ENCODE measurements at places on chromosomes 4 and X.
A peak's percentile ranks its signal among the peaks of the same experiment; 100 is the strongest.

- DNase-seq, result no peak
These were observed 52.4 kb upstream of the IL21 start for GRCh38 chr4:122673252-122673651.

GRCh38 chr4:48432017-48432416, 51.1 kb upstream of the SLC10A4 start:
- DNase-seq, result no peak

- no peak for DNase-seq
These were observed 2.1 kb upstream of the CPZ start for GRCh38 chr4:8590546-8590880.

- DNase-seq, result no peak
These were observed 83.5 kb upstream of the SPIN4 start for GRCh38 chrX:63434665-63435064.

- DNase-seq, result peak; percentile 21
These were observed 5.2 kb downstream of the LDB2 start for GRCh38 chr4:16893141-16893651.

- no peak for DNase-seq
These were observed 85.9 kb downstream of the MAGED4 start for GRCh38 chrX:52270453-52271116.

GRCh38 chrX:72694170-72694569, 19.9 kb downstream of the PHKA1 start:
- DNase-seq, result no peak

GRCh38 chr4:106522839-106523238, 154.3 kb upstream of the GIMD1 start:
- DNase-seq, result no peak

DNA sequence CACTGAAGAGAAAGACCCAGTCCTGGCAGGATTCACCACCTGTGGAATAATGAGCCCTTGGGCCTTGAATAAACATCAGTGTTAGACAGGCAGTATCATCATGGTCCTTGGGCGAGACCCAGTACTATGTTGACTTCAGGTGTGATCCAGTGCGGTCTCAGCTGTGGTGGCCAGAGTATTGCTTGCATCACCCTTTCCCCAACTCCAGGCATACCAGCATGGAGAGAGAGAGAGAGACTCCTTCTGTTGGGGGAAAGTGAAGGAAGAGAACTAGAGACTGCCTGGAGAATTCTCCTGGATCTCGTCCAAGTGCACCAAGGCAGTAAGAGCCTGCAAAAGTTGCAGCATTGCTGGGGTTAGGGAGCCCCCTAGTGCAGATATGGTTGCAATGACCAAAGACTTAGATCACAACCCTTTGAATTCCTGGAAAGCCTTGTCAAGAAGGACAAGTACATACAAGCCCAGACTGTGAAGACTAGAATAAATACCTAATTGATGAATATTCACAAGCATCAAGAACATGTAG, 61.1 kb upstream of the VAMP7 start:
- peak; percentile 68 for DNase-seq

- DNase-seq, result peak; percentile 56
These were observed 1.7 kb downstream of the ARAF start for GRCh38 chrX:47562615-47563243.

DNA sequence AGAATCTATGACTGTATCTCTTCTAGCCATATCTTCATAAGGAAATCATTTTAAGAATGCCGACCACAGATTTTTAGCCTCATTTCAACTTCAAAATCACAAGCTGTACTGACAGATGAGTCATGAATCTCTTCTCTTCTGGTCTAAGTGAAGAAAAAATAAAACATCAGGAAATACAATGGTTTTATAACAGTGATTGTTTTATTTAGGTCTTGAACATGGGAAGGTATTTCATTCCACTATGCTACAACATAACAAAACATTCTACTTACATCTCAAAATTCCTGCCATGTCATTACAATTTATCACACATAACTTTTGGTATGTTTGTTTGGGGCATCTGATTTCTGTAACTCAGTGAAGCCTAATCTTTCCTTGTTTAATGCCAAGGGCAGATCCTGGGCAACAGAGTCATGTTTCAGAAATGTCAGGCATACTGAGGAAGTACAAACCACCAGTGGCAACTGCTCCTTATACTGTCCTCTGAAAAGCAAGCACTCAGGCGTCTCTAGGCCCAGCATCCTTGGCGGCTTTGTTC, 325.0 kb downstream of the PDHA2 start:
- DNase-seq, result no peak

GRCh38 chrX:149392921-149393320, 112.2 kb downstream of the IDS start:
- DNase-seq, result no peak

DNA sequence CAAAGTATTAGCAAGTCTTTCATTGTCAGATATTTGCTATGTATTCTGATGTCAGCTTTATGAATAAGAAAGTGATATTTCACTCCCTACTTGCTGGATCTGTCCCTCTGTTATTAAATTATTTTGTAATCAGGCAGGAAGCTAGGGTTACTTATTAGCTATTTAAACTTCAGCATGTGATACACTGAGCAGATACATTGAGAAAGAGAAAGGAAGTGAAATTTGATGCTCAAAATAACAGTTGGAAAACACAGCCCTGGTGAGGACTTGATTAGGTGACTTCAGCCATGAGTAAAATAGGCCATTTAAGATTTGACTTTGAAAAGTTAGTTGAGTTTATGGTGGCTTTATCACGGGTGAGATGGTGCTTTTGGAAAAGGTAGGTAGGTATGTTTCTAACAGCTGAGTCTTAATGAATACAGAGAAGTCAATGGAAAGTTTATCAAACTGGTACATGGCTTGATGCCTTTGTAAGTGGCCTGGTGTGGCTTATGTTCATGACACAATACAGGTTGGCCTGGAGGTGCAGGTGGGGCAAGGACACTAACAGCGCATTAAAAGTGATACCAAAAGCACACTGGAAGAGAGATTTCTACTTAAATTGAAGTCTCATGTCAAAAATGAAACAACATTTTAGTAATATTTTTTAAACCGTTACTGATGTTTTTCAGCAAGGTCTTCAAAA, 321.2 kb upstream of the SPOCK3 start:
- DNase-seq, result no peak

DNA sequence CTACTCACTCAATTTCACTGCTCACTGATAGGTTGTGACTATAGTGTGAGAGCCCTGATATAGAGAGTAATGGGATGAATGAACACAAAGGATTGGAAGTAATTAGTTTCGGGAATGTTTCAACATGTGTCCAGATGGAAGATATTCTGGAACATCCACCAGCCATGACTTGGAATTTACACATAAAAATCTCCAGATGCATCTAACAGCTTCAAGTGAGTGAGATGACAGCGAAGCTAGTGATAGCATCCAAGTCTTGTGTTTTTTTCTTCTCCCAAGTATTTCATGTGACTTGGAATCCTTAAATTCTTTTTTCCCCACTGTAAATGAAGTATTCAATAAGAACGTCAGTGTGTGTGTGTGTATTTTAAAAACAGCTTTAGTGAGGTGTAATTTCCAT, 82.1 kb downstream of the CLDN34 start:
- no peak for DNase-seq

GRCh38 chrX:10797466-10797865, 177.1 kb upstream of the MID1 start:
- DNase-seq, result no peak

- DNase-seq, result no peak
These were observed 111.4 kb upstream of the EOLA2 start for GRCh38 chrX:150049647-150050046.

DNA sequence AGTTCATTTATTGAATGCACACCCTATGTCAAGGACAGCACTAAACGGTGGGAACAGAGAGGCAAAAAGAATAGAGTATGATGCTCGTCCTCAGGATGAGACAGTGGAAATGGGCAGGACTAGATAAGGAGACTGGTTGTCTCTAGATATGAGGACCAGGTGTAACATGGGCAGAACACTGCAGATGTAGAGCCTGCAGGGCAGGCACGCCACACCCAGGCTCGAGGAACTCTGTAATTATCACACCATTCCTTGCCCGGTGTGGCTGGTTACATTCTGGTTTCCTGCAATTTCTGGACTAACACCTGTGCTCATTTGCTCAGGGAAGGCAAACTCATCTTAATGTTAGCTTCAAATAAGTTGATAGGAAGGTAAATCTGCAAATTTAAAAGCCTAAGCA, 334.4 kb downstream of the DHX15 start:
- DNase-seq, result no peak

GRCh38 chr4:142475663-142476062, 370.4 kb downstream of the INPP4B start:
- no peak for DNase-seq

DNA sequence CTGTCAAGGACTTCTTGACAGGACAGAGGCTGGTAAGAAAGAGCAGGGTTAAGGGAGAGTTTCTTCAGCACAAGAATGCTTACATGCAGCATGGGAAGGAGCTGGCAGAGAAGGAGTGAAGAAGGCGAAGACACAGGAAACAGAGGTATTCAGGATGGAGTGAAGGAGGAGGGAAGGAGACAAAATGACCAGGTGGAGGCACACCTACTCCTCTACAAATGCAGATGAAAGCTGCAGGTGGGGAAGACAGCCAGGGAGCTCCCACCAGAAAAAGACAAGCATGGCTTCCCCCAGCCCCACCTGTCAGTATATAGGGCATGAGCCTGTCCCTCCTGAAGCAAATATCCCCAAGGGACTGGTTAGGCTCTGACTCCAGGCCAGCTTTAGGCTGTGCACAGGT, 29.6 kb upstream of the NKRF start:
- no peak for DNase-seq

DNA sequence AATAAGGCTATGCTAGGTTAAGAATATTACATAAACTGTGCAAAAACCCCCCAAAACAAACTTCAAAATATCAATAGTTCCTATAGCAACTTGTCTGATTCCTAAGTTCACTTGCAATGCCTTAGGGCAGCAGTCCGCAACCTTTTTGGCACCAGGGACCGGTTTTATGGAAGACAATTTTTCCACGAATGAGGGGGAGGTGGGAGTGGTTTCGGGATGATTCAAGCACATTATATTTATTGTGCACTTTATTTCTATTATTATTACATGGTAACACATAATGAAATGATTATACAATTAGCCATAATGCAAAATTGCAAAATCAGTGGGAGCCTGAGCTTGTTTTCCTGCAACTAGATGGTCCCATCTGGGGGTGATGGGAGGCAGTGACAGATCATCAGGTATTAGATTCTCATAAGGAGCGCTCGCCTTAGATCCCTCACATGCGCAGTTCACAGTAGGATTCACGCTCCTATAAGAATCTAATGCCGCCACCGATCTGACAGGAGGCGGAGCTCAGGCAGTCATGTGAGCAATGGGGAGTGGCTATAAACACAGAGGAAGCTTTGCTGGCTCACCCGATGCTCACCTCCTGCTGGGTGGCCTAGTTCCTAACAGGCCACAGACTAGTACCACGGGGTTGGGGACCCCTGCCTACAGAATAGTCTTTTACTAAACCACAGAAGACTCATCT, 39.7 kb downstream of the ACOX3 start:
- no peak for DNase-seq

- peak; percentile 95 for DNase-seq
These were observed 172.9 kb downstream of the PRDM5 start for GRCh38 chr4:120749445-120750151.

- peak; percentile 30 for DNase-seq
These were observed 64.9 kb downstream of the N4BP2 start for GRCh38 chr4:40121515-40121914.
